ENCODE measurements at places on chromosomes 7 and 10.
A peak's percentile ranks its signal among the peaks of the same experiment; 100 is the strongest.

- no peak for DNase-seq
These were observed 47.4 kb downstream of the AFAP1L2 start for GRCh38 chr10:114356751-114357514.

GRCh38 chr7:156999958-157000726 lies 10.3 kb downstream of the MNX1 start:
- no peak for DNase-seq

GRCh38 chr7:130187360-130187759 lies 17.8 kb downstream of the TMEM209 start:
- DNase-seq = no peak

- DNase-seq = no peak
These were observed 330.9 kb downstream of the XPNPEP1 start for GRCh38 chr10:109592391-109592790.

GRCh38 chr7:87876869-87877234 lies 559 bp downstream of the DBF4 start:
- peak; percentile 76 for DNase-seq

DNA sequence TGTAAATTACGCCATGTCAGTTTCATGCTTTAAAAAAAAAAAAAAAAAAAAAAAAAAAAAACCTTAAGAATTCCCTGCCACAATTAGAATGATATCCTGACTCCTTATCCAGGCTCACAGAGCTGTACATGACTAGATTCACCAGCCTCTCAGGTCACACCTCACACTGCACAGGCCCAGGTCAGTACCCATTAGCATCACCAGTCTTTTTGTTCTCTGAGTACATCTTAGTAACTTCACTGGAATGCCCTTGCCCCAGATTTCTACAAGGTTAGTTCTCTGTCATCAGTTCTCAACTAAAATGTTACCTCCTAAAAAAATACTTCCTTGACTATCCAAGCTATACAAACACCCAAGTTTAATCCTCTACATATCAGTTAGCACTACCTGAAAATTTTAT lies 211.0 kb downstream of the LRRN3 start:
- no peak for DNase-seq

Data from NCI-H2081 (cell line).